ENCODE measurements at places on chromosomes 2 and 18. TPM values are rescaled to one million over a fixed set of nuclear protein-coding genes. Genes with fewer than 3 reads are reported as not detected.
A peak's percentile ranks its signal among the peaks of the same experiment; 100 is the strongest.

DNA sequence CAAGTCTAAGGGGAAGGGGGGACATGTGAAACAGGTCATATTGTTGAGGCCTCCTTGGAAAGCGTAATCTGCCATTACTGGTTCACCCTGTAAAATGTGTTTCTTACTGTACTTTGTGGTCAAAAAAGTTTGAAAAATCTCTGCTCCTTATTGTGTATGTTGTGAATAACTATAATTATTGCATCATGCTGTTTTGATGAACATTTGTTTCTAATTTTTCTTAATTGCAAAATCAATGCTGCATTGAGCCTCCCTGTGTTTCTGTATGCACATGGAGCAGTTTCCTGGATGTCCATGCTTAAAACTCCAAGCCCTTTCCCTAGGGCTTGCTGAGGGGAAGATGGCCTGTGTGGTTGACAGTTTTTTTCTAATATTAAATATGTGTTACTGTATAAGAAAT, 158.6 kb downstream of the RNF144A start:
- no peak for DNase-seq

DNA sequence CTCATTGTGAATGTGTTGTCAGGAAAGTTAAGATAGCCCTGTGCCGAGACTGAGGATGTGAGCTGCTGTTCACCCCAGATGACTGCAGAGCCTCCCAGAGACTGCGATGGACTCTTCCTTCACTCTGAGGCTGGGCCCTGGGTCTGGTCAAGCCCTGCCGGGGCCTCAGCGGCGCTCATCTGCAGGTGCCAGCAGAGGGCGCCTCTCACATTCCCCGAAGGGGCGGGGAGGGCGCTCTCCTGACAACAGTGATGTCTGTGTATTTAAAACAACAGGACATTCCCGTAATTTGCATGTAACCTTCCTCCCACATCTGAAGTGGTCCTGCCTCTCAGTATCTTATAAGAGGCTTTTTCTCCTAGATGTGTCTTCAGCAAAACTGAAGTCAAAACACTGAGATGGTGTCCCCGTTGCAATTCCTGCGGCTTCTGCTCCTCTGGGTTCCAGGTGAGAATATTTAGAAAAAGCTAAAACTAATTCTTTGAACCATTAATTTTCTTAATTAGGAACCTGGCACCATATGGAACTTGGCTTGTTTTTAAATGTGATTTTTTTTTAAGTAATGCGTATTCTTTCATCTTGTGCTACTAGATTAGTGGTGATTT, 1377.9 kb downstream of the RPIA start:
- DNase-seq = peak; percentile 82

- no peak for DNase-seq
These were observed 50.2 kb downstream of the COL4A3 start for GRCh38 chr2:227214622-227215041.

GRCh38 chr2:236171181-236171679, 3.0 kb upstream of the GBX2 start:
- DNase-seq = peak; percentile 79

GRCh38 chr2:169585673-169586072, 1.5 kb downstream of the PPIG start:
- DNase-seq = no peak

DNA sequence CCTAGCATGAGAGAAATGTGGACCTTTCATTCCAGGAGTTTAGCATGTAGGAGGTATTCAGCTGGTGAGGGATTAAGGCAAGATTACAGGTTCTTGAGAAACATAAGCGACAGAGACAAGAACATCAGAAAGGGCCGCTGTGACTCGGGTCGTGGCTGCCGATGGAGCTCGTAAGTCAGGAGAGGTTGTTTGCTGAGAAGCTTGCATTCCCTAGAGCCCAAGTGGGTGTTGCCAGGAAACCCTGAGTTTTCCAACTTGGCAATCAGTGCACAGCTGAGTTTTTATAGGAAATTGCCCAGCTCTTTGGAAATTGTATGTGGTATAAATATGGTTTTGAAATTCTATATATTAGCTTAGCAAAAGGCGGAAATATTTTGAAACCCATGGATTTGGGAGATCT, 46.4 kb upstream of the CYP1B1 start:
- DNase-seq = no peak

- DNase-seq = no peak
These were observed 33.4 kb downstream of the PUM2 start for GRCh38 chr2:20317197-20317596.

DNA sequence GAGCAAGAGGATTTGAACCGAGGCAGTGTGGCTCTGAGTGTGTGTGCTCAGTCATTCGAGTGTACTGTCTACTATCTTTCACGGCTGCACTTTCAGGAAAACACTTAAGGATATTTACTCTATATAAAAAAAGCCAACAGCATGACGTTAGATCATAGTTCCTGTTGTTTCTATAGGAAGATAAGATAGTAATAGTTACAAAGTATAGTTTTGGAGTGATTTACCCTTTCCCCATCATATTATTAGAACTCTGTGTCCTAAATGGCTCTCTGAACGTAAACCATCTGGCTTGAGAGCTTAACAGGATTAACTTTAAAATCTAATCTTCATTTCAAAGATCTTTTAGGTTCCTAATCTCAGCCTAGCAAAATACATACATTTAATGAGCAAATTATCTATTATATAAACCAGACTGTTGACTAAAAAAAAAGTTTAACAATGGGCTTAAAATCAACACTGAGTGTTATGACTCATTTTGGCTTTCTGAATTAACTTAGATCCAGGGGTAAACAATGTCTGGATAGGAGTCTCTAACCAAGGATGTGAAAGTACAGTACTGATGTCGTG, 150.3 kb upstream of the DNMT3A start:
- no peak for DNase-seq

DNA sequence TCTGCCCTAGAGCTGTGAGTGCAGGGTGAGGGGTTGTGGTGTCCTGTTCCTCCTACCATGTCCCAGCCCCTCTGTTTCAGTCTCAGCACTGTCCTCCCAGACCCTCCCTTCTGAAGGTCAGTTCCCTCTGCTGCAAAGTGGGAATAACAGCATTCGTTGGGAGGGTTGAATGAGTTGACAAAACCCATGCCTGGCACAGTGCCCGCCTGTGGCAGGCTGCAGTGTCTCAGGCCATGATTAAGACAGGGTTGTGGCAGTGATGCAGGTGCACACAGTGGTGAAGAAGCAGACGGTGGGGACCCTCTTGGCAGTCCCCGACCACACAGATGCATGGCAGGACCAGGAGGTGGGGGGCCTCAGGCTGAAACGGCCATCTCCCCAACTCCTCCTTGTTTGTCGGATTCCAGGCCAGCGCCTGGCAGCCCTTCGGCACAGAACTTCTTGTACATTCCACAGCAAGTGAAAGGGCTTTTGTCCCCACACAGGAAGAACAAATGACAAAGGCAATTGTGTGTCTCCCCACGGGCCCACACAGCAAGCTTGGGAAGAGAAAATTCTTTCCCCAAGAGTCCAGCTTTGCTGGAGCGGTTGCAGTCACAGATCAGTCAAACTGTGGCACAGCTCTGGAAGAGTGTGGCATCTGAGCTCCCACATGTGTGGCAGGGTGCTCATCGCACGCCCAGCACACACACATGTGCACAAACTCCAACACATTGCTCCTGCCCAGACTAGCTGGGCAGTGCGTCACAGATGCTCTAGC, 92.0 kb upstream of the MSH2 start:
- no peak for DNase-seq

GRCh38 chr2:55768991-55769390, 75.3 kb upstream of the PNPT1 start:
- DNase-seq = no peak

GRCh38 chr2:239223310-239224198, 177.3 kb downstream of the HDAC4 start:
- DNase-seq = no peak

DNA sequence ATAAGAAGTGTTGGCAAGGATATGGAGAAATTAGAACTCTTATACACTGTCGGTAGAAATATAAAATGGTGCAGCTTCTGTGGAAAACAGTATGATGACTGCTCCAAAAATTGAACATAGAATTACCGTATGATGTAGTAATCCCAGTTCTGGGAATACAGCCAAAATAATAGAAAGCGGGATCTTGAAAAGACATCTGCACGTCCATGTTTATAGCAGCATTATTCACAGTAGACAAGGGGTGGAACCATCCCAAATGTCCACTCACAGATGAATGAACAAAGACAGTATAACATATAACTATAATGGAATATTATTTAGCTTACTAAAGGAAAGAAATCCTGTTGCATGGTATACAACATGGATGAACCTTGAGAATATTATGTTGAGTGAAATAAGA, 257.7 kb downstream of the TDRD15 start:
- DNase-seq = no peak

GRCh38 chr2:226791056-226791486, 8.5 kb downstream of the IRS1 start:
- peak; percentile 83 for DNase-seq

- no peak for DNase-seq
These were observed 6.6 kb downstream of the ACVR2A start for GRCh38 chr2:147851244-147851930.

DNA sequence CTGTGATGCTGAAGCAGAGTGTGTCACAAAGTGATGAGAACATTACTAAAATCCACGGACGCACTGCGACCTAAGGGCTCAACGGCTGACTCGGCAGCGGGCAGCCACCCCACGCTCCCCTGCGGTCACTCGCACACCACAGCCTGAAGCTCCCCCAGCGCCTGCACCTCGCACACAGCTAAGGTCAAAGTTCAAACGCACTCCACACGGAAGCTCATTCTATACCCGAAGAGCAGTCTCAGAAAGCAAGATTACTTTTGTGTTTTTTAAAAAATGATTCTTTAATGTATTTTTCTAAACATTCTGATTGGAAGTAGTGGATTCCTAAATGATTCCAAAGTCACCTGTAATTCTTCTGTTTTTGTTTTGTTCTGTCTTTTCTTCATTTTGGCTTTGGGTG, 21.7 kb downstream of the ASPRV1 start:
- DNase-seq = no peak

- DNase-seq = no peak
These were observed 15.0 kb upstream of the IL1RN start for GRCh38 chr2:113112441-113112840.

GRCh38 chr2:119008108-119008507, 66.1 kb downstream of the MARCO start:
- peak; percentile 52 for DNase-seq

DNA sequence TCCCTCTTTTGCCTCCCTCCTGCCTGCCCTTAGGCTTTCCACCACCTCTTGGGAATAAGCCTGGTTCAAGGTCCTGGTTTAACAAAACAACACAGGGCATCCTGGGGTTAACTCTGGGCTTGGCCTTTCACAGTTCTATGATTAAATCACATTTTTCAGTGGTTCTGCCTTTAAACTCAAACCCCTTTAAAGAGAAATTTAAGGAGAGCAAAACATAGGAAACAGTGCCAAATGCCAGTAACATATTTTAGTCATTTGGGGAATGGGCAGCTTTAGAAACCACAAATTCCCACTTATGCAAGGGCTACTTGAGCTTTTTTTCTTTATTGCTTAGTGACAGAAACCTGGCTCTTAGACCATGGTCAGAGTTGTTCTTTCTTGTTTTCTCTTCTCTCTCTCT, 112.2 kb upstream of the FZD5 start:
- DNase-seq = no peak

- DNase-seq = no peak
These were observed 368.4 kb downstream of the TXNL1 start for GRCh38 chr18:56269958-56270357.

DNA sequence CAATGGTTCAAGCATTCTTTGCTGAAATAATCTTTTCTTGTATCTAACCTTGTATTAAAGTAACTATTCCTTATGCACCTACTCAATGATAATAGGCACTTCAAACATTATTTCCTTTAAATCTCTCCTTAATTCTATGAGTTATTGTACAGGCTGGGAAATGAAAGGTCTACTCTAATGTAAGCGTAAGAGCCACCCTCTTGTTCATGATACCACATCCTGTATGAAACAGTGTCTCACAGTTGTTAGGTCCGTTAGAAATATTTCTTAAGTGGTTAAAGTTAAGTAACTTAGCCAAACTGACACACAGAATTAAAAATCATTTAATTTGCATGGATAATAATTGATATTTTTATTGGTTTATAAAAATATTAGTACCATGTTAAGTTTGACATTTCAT, 162.5 kb upstream of the RPRM start:
- no peak for DNase-seq

- DNase-seq = no peak
These were observed 580.1 kb downstream of the ZEB2 start for GRCh38 chr2:143939626-143940330.

DNA sequence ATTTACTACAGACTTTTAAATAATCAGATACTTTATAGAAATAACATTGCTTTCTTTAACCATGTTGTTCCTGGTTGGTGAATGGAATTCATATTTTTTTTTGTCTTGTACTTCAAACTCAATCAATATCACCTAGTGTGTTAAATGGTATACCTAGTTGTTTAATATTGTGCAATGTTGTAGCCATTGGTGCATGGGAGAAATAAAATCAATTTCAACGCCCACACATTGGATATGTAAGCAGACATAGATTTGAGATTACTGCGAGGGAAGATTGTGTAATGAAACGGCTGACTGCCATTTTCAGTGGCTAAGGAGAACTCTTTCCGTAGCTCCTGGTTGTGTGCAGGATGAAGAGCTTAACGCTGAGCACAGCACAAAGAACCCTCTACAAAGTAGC, 626.1 kb downstream of the TMEM182 start:
- no peak for DNase-seq

- no peak for DNase-seq
These were observed 73.0 kb upstream of the RGPD5 start for GRCh38 chr2:109721135-109721534.

SRD5A2 gene
- total RNA-seq = 0.04 TPM

RBM44 gene
- 1.6 TPM for total RNA-seq

SLC9A2 gene
- total RNA-seq = 0.03 TPM

DBI gene
- total RNA-seq = 97.5 TPM

CGREF1 gene
- total RNA-seq = 1.0 TPM

ZC3H6 gene
- total RNA-seq = 16.0 TPM

PLEKHH2 gene
- total RNA-seq = 2.1 TPM

NYAP2 gene
- not detected for total RNA-seq

TMEFF2 gene
- 0.26 TPM for total RNA-seq

FRZB gene
- 1.5 TPM for total RNA-seq

DES gene
- 18.8 TPM for total RNA-seq

DIPK1C gene
- total RNA-seq = 0.22 TPM

All from H7 (cell line).